Suppressor macrophage treated with lipopolysaccharide for 4 hours (primary cell): ENCODE measurements at places on chromosomes 3 and 15.

DNA sequence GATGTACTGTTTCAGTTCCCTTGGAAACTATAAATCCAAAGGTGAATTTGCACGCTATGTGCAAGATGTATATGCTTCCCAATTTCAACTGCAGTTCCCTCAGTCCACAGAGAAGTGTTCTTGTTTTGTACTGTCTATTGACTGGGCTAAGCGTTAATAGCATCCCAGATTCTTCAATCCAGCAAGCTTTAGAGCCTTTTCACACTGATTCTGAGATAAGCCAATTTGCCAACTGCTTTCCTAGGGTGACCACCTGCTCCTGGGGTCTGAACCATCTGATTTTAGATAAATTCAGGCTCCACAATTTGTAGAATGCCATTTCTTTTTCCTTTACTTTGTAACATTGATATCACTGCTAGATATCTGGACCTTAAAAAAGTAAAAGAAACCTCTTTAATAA is 340.1 kb downstream of the PTPRG start:
- no peak for DNase-seq

DNA sequence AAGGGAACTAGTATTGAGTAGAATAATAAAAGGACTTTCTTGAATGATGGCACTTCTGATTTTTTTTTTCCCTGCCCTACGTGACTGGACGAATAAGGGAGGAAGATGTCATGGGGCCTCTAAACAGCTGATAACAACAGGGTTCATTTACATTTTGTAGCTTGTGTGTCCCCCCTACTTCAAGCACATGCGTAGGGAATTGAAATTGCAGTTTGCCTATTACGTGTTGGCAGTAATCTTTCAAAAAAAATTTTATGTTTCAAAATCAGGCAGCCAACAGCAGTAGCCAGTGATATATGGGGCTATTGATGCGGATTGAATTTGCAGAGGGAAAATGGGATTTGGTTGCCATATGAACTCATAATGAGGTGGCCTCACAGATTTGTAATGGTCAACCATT is 58.7 kb downstream of the PTPRG start:
- DNase-seq, result no peak

DNA sequence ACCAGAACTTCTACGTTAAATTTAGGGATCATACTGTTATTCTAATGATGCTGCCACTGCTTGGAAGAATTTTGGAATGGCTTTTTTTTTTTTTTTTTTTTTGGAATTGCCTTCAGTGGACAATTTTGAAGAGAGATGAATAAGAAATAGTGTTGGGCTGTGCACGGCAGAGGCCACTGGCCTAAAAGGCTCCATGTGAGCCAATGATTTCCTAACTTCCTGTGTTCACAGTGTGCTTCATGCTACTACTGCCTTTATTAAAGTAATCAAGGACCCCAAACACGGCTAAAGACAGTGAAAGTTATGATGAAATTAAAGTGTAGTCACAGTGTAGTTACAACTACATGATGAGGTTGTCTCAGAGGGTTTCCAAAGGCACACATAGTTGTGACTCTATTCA is 100.8 kb upstream of the TNFAIP8L3 start:
- DNase-seq, result no peak

DNA sequence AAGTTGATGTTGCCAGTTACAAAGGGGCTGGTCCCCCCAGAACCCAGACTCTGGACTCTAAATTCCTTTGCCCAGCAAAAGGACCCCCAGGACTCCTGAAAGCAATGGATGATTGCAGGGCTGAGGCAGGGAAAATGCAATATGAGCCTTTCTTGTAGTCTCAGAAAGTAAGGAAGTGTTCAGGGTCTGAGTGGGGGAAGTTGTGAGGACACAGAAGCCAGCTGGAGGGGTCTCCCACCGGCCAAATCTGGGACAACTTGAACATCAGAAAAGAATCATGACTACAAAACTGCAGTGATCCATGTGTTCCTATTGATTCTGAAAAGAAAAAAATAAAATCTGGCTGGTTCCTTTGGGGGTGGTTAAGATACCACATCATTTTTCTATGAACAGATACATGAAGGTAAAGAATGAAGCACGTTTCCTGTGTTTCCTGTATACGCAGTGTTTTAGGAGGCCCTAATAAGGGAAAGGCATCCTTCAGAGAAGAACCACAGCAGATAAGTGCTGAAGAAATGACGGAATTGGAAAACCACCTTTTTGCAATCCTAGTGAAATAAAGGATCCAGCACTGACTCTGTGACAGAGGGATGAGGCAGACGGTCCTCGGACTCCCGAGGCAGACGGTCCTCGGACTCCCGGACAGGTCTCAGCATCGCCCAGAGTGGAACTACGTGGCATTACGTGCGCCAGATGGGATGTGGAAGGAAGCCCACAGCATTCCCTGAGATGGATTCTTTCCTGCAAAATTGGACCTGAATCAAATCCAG is 22.2 kb upstream of the GRIP2 start:
- no peak for DNase-seq

DNA sequence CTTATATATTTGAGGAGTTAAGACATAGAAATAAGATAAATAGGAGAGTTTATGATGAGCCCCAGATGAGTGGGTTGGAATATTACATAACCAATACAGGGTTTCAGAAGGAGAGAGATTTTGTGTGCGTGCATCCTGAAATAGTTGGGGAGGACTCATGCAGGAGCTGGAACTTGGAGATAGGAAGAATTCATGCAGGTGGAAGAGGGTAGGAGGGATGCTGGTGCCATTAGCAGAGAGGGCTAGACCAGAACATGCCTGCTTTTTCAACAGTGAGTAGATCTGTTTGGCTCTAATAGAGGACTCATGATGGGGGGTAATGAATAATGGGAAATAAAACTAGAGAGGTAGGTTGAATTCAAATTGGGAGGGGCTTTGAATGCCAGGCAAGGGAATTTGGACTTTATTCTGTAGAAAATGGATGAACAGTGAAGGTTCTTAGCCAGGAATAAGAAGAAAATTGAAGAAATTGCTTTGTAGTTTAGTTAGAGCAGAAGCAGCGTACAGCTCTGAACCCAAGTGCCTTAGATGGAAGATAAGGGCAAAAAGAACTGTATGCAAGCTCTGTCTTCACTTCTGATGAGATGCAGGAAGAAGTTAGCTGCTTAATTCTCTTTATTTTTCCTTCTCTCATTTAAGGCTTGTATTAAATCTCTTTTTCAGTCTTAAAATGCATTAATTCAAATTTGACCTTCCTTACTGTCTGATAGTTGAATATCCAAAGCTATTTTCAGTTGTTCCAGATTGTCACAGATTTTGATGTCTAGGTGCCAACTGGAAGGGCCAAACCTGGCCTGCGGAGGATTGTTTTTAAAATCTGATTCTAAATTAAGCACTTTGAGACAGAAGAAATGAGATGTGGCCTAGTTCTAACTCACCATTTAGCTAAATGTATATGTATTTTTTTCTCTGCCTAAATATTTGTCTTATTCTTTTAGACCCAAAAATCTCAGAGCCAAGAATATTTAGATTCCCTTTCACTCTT is 86.3 kb downstream of the PPM1L start:
- no peak for DNase-seq

DNA sequence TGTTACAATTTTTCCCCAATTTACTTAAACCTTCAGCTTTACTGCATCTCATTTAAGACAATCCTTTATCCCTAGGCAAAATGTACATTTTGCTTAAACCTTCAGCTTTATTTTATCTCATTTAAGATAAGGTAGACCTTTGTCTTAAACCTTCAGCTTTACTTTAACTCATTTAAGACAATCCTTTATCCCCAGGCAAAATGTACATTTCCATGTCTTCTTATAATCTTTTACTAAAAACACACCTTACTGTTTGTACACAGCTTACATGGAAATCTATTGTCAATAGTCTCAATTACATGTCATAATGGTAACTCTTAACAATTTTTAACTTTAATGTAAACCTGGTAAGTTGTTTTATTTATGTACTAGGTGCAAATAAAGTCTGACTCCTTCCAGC is 58.7 kb upstream of the MKRN3 start:
- no peak for DNase-seq

GRCh38 chr3:138297059-138297607 is 32.5 kb downstream of the NME9 start:
- DNase-seq, result no peak
